Suprapubic skin (tissue), 4 donors: ENCODE measurements at places on chromosomes 3 and 15. TPM values are rescaled to one million over a fixed set of nuclear protein-coding genes. Genes with fewer than 3 reads are reported as not detected.

DNA sequence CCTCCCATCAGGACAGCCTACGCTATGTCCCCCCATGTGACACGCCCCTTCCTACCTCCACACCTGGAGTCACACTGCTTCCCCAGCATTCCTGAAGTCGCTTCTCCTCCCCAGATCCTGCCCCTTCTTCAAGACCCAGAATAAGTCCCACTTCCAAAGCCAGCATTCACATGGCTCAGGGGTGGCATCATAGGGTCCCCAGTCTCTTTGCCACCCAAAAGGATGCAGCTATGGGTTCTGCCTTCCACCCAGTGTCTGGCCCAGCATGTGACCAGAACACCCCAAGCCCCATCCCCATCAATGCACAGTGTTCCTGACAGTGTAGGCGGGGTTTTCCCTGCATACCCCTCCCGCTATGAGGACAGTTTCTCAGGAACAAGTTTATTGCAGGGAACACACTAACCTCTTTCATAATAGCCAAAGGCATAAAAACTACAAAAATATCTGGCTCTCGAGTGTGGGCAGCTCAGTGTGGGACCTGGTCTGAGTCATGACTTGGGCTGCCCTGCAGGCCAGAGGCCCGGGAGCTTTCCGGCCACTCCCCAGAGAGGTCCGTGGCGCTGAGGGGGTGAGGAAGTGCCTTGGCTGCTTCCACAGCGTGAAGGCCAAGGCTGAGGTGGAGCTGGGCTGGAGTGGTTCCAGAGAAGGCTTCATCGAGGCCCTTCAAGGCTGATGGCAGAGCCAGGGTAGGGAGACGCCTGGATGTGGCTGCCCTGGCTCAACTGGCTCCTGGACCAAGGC is 5.8 kb downstream of the ISLR start:
- peaks cover 62% of the 10 kb centered on the region for H3K4me1 ChIP-seq
- peak overlapping the region; percentile 46 for H3K27ac ChIP-seq
- no peaks in the 10 kb centered on the region for H3K36me3 ChIP-seq
- peaks cover 2% of the 10 kb centered on the region for H3K27me3 ChIP-seq
- peak; percentile 86 for DNase-seq
- no peak overlapping the region for H3K4me3 ChIP-seq

- H3K4me3 ChIP-seq: no peak overlapping the region
- DNase-seq: no peak
- no peaks in the 10 kb centered on the region for H3K4me1 ChIP-seq
- no peaks in the 10 kb centered on the region for H3K36me3 ChIP-seq
- H3K27me3 ChIP-seq: no peaks in the 10 kb centered on the region
- H3K27ac ChIP-seq: no peak overlapping the region
Measured at GRCh38 chr3:100216713-100217112, 44.1 kb upstream of the TBC1D23 start.

DNA sequence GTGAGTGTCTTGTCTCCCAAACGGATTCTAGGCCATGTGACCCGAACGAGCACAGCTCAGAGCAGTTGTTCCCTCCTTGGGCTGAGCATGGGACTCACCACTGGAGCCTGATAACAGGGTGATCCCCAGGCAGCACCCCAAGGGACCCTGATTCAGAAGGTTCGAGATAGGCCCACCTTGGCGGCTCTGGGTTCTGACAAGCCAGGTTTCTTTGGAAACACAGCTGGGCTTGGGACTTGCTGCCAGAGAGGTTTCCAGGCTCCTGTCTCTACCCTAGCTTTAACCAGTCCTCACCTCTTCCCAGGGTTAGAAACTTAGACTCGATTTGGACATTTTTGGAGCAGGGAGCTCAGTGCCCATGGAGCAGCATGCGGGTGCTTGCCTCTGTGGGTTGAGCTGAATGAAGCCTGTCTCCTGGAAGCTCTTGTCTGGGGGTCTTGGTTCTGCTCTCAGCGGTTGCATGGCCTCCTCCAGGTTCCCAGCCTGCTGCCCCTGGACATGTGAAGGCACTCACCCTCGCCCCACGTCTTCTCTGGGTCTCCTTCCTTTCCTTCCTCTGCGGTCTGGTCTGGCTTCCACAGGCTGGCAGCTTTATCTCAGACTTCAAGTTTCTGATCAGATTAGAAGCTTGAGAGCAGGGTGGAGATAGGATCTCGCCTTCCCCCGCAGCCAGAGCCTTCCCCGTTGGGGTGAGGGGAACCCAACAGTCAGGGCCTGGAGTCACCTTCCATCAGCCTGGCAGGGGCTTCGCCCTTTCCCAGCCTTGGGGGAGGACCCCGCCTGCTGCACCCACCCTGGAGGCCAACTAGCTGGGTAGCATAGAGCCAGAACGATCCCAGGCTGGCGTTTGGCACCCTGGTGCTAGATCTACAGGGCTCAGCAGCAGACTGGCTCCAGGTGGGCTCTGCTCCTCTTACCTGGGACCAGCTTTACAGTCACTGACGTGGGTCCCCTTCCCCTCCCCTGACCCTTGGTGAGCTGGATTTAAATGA is 21.0 kb downstream of the PAQR5 start:
- no peak overlapping the region for H3K4me3 ChIP-seq
- no peak for DNase-seq
- H3K36me3 ChIP-seq: no peaks in the 10 kb centered on the region
- no peak overlapping the region for H3K27ac ChIP-seq
- H3K4me1 ChIP-seq: no peaks in the 10 kb centered on the region

DNA sequence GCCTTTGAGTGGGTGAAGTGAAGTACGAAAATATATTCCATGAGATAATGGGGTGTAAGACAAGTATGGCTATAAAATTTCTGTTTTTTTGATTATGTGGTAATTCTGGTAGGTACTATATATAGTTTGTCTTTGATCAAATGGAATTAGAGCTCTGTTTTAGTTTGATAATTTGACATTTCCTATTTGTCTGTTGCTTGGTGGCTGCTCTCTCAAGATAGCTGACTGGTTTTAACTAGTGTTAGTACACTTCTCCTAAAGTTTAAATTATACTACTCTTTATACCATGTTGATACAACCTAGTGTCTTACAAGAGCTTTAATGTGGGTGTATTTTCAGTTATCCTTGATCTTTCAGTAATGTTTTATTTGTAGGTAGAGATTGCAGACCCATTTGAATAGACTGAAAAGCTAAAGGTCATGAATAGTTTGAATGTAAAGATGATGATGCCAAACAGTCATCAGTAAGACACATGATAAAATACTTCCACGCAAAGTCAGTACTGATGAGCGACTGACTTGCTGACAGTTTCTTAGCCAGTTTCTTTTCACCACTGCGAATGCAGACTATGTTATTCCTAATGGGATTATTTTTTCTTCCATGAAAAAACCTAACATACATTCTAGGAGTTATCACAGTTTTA is 15.2 kb downstream of the SACM1L start:
- H3K27ac ChIP-seq: no peak overlapping the region
- no peaks in the 10 kb centered on the region for H3K4me1 ChIP-seq
- no peaks in the 10 kb centered on the region for H3K27me3 ChIP-seq
- H3K4me3 ChIP-seq: no peak overlapping the region
- peaks cover 27% of the 10 kb centered on the region for H3K36me3 ChIP-seq

TIMP4 gene
- 12.0 TPM for total RNA-seq

- no peak overlapping the region for H3K27ac ChIP-seq
- no peak overlapping the region for H3K4me3 ChIP-seq
- H3K36me3 ChIP-seq: no peaks in the 10 kb centered on the region
Measured at GRCh38 chr15:39151545-39151944, 429.3 kb upstream of the THBS1 start.

DNA sequence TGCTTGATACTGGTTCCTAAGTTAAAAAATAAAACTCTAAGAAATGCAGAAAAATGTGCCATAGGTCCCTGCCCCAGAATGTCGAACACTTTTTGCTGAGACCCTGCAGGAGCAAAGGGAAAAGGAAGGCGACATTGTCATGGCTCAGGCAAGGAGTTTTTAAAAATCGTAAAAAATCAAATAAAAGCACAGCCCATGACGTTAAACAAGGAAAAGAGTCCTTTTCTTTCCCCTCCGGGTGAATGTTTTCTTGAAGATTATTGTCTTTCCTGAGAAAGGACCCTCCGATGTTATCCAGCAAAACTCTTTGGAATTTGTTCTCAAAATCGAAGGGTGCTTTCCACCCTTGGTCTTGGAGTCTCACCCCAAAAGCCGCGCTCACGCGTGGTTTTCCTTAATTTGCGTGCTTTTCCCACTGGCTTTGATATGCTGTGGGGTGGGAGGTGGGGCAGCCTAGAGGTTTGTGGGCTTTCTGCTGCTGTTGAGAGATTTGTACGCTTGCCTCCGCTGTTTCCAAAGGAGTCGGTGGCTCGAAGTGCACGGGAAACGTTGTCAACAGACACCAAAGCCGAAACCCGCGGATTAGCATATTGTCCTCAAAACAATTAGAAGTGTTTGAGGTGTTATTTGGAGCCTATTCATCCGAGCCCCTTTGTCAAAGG is 2.9 kb downstream of the SOX14 start:
- no peak overlapping the region for H3K4me3 ChIP-seq
- peaks cover 77% of the 10 kb centered on the region for H3K4me1 ChIP-seq
- H3K36me3 ChIP-seq: no peaks in the 10 kb centered on the region

DNA sequence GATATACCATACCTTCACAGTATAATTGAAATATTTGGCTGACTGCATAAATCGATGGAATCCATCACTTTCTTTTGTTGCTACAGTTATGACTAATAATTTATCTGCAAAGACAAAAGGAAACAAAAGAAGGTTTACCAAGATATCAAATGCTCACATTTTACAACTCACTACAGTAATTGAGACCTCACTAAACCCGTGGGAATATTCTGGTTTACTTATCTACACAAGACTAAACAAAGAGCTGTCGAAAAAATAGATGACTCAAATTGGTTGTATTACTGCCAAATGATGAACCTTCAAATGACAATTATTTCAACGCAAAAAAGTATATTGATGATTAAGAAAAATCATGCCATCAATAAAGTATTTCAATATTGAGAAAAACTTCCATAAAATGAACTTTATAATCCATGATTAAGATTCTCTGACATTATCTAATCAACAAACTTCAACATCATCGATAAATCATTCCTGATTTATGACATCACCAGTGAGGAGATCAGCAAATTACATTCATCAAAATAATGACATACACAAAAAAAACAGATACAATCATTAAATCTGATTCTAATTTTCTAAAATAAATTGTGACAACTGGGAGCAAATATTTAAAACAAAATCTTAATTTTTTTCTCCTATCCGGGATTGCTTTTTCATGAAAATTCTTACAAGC is 36.7 kb downstream of the PLOD2 start:
- DNase-seq: no peak
- H3K4me1 ChIP-seq: no peaks in the 10 kb centered on the region
- no peak overlapping the region for H3K4me3 ChIP-seq
- no peaks in the 10 kb centered on the region for H3K36me3 ChIP-seq

CASR gene
- total RNA-seq: not detected

GRCh38 chr3:44439499-44440295 is 37.8 kb downstream of the ZNF445 start:
- DNase-seq: peak; percentile 80
- no peaks in the 10 kb centered on the region for H3K27me3 ChIP-seq
- H3K27ac ChIP-seq: peak overlapping the region; percentile 81

DNA sequence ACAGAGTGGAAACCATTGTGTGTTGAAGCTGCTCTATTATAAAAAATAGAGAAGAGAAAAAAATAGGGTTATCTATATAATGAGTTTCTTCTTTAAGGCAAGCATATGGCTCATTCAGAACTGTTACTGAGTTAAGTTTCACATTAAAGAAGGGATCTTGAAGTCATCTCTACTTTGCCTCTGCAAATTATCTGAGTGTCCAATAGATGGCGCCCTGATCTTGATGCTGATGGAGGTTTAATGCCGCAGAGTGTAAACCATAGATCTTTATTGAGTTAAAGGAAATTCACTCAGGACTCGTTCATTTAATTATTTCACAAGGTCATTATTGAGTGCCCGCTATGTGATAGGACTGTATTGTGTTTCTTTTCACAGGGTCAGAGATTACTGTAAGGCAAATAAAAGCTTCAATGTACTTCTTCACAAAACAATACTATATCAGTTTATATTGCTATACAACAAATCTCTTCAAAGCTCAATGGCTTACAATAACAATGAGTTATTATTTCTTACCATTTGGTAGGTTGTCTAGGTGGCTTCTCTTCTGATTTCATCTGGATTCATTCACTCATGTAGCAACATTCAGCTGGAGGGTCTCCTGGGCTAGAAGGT is 171.4 kb downstream of the NSUN3 start:
- H3K27me3 ChIP-seq: peaks cover 4% of the 10 kb centered on the region
- H3K4me1 ChIP-seq: no peaks in the 10 kb centered on the region
- H3K36me3 ChIP-seq: no peaks in the 10 kb centered on the region
- no peak for DNase-seq

TCAIM gene
- 25.6 TPM for total RNA-seq

- no peak overlapping the region for H3K27ac ChIP-seq
- H3K4me1 ChIP-seq: peaks cover 94% of the 10 kb centered on the region
- H3K27me3 ChIP-seq: no peaks in the 10 kb centered on the region
Measured at GRCh38 chr3:152277198-152277597, 8.5 kb downstream of the MBNL1 start.

DNA sequence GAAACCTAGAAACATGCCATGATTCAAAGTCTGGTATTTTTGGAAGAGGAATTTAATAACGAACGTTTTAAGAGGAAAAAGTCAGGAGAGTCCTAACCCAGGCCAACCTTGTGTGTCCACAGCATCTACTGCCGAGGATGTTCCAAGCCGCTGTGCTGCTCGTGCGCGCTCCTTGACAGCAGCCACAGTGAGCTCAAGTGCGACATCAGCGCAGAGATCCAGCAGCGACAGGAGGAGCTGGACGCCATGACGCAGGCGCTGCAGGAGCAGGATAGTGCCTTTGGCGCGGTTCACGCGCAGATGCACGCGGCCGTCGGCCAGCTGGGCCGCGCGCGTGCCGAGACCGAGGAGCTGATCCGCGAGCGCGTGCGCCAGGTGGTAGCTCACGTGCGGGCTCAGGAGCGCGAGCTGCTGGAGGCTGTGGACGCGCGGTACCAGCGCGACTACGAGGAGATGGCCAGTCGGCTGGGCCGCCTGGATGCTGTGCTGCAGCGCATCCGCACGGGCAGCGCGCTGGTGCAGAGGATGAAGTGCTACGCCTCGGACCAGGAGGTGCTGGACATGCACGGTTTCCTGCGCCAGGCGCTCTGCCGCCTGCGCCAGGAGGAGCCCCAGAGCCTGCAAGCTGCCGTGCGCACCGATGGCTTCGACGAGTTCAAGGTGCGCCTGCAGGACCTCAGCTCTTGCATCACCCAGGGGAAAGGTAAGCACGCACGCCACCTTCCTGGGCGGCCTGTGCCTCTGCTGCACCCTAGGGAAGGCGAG is 28.4 kb downstream of the PML start:
- H3K27ac ChIP-seq: no peak overlapping the region
- H3K4me1 ChIP-seq: peaks cover 16% of the 10 kb centered on the region
- no peak overlapping the region for H3K4me3 ChIP-seq
- no peak for DNase-seq
- H3K27me3 ChIP-seq: no peaks in the 10 kb centered on the region
- peaks cover 62% of the 10 kb centered on the region for H3K36me3 ChIP-seq
